ENCODE measurements at places on chromosomes 7 and 10.

DNA sequence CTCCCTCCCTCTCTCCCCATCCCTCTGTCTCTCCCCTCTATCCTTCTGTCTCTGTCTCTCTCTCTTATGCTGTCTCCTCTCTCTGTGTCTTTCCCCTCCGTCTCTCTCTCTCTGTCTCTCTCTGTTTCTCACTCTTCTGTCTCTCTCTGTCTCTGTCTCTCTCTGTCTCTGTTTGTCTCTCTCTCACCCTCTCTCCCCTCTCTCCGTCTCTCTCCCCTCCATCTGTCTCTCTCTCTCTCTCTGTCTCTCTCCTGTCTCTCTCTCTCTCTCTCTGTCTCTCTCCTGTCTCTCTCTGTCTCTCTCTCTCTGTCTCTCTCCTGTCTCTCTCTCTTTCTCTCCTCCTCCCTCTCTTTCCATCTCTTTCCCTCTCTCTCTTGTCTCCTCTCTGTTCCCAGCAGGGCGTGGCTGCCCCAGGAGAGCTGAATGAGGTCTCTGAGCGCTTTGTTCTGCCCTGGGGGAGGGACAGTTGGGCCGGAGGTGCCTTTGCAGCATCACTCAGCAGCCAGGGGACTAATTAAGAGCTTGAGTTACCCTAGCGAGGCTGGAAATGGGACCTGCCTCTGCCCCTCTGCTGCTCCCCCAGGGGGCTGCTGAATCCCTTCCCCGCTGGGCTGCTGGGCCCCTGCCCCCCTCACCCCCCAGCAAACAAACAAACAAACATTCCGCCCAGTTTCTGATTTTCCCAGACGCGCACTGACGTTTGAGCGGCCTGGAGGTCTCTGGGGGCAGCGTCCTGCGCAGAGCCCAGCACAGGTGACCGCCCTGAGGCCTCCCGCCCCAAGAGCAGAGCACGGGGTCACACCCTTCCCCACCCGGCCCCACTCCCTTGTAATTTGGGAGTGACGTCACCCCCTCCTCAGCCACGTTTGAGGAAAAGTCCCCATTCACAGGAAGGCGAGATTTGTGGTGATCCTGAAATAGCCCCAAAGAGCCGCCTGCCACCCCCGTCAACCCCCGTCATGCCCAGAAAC, 68.1 kb downstream of the PDGFA start:
- no peak for ATAC-seq

- ATAC-seq, result peak; percentile 86
These were observed 281.1 kb downstream of the CCDC3 start for GRCh38 chr10:12720217-12720981.

DNA sequence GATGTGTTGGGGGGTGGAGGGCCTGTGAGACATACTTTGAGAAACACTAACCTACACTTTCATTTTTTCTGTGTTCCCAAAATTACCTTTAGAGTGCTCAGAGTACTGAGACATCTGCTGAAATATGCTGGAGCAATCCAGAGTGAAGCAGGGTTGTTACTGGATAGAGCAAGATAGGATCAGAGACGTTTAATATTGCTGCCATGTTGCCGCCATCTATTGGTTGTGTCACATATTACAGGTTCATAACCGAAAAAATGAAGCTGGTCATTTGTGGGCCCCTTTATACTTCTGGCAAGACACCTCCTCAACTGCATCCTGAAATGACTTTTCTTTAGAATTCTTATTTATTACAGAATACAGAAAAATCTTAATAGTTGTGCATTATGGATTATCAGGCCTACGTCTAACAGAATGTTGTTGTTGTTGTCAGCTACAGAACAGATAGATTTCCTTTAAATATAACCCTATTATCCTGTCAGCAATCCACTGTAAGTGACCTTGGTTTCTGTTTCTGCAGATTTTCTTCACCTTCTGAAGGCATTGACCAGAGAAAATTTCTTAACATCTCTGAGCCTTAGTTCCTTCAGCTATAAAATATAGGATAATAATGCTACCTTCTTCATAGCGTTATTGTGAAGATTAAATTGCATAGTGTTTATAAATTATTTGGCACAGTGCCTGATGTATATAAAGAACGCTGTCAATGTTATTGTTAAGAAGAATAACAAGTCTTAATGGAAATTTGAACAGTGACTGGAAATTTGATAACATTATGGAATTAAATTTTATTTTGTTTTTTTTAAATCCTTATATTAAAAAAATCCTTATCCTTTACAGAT, 16.2 kb upstream of the DLD start:
- ATAC-seq, result peak; percentile 82

GRCh38 chr7:91247500-91247899, 16.7 kb upstream of the FZD1 start:
- no peak for ATAC-seq

GRCh38 chr7:41882256-41882655, 179.4 kb upstream of the INHBA start:
- peak; percentile 7 for ATAC-seq

- ATAC-seq, result no peak
These were observed at the start of gene LRMDA for GRCh38 chr10:75431180-75432111. Gene LRMDA (plus strand): TSS chr10:75431624.

DNA sequence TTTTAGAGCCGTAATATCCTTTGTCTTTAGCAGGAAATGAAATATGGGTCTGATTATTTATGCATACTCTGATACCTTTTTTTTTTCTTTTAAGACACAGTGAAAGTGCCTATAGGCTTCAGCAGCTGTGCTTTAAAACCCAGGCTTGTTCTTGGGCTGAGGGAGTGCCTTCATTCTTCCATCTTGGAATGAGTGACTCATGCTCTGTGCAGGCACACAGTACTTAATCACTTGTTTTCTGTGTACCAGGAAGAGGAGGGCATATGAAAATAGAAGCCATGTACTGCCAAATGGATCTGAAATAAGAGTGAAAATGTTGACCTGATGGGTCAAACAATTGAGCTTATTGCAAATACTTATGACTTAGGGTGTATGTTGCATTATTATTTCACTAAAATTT, 12.0 kb downstream of the INPP5F start:
- peak; percentile 97 for ATAC-seq

- peak; percentile 97 for ATAC-seq
These were observed 21.6 kb downstream of the NT5C3A start for GRCh38 chr7:33040803-33041516.

DNA sequence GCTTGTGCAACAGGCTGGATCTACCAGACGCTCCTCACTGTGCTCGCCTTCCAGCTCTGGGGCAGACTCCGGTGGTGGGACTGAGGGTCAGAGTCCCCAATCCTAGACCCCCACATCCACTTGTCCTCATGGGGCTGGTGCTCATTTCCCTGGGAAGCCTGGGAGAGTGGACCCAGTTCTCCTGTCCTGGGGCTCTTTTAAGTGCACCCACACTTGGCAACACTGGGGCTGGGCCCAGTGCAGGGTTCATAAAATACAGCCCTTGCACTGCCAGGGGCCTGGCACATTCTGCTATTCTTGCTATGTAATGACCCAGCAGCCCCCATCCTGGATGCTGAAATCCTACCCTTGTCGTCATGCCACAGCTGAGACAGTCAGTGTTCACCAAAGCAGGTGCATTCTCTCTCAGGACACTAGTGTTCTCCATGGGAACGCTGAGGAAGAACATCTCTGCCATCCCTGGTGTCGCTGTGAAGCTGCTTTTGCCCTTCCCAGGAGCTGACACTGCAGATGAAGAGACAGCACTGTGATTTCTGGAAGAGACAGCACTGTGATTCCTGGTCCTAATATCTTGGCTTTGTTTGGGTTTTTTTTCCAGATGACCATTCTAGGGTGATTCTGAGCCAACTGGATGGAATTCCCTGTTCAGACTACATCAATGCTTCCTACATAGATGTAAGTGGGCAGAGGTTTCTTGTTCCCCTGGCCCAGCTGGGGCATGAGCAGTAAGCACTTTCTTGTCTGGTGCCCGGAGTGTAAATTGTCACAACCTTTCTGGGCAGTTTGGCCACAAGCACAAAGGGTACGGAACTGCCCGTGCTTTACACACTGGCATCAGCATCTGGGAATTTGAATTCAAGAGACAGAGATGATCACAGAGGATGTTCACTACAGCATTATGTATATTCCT, 65.6 kb downstream of the MKI67 start:
- no peak for ATAC-seq

- no peak for ATAC-seq
These were observed 466.9 kb downstream of the PTPRN2 start for GRCh38 chr7:158120716-158121115.

- no peak for ATAC-seq
These were observed 673.7 kb downstream of the MAGI2 start for GRCh38 chr7:78779788-78780187.

- no peak for ATAC-seq
These were observed 371.7 kb upstream of the IGFBP3 start for GRCh38 chr7:46292741-46293140.

GRCh38 chr7:40492946-40493345, 358.1 kb downstream of the SUGCT start:
- no peak for ATAC-seq

DNA sequence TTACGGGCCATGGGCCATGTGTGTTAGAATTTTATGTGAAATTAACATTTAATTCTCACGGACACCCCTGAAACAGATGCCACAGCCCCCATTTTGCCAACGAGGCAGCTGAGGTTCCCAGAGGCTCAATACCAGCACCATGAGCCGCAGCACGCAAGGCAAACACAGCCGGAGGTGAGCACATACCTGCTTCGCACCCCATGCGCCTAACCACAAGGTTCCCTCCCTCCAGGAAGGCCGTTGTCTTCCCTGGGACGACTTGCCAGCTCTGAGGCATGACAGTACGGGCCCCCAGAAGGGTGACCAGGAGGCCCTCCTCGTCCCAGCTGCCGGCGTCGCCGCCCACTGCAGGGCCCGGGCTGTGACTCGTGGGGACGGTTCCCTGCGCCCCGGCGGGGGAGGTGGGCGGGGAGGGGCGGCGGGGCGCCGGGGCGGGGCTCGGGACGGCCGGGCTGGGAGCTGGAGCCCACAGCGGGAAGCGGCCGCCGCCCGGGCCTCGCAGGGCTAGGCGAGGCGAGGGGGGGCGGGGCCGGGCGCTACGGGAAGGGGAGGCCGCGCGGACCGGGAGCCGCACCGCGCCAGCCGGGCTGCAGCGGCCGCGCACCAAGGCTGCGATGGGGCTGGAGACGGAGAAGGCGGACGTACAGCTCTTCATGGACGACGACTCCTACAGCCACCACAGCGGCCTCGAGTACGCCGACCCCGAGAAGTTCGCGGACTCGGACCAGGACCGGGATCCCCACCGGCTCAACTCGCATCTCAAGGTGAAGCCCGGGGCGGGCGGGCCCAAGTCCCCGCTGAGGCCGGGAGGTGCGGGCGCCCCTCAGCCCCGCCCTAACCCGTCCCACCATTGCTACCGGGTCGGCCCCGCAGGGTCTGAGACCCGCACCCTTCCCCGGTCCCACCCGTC, at the start of gene CAV2:
TSS of gene CAV2 (plus strand) at position 571 of the 910 bp plus-strand sequence. CDS start at position 615, 44 bp downstream.
- ATAC-seq, result peak; percentile 85

GRCh38 chr7:131845573-131846314, 289.3 kb upstream of the PODXL start:
- no peak for ATAC-seq

DNA sequence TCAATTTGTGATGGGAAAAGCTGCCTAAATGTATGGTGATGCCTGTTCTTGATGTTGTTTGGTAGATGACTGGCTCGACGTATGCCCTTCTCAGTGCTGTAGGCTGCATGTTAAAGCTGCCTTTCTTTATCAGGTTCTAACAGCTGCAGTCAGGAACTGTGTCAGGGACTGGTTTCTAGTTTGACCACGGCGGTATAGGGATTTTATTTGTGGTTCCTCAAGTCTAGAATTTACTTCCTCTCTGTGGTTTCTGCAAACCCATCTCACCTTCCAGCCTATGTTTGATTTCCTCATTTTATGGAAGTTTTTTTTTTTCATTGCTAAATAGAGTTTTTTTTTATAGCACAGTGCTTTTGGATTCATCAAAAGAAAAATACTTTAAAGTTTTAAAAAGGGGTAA, 26.5 kb downstream of the LMTK2 start:
- peak; percentile 24 for ATAC-seq

- ATAC-seq, result no peak
These were observed 17.4 kb upstream of the TSPAN33 start for GRCh38 chr7:129127154-129127553.

DNA sequence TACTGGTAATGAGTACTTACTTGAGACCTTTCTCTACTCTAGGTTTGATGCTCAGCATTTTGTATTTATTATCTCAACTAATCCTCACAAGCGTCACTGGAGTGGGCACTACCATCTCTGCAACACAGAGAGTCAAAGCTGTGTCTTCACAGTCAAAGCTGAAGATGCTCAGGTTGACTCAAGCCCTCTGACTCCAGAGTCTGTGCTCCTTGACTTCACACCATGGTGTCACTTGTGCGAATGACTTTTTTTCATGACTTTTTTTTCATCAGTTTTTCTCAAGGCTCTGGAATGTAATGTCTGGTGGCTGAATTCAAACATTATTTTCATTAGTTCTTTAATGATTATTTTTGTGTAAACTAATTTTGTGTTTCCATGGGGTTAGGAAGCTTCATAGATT, 30.4 kb upstream of the TARP start:
- no peak for ATAC-seq

- no peak for ATAC-seq
These were observed 266.3 kb upstream of the ZMIZ1 start for GRCh38 chr10:78802431-78802830.

DNA sequence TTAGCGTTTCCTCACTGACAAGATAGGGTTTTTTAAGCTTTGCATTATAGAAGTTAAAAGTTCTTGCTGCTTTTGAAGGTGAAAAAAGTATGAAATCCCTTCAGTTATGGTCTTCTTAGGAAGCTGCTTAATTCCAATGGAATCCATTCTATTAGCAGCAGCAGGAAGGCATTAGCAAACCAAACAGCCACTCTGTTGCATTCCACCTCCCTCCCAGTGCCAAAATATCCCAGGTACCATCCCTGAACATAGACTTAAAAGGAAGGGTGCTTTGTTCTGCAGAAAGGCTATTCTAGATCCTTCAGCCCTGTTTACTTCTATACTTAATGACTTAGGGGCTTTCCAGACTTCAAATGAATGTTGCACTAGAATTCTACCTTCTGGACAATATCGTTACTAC, 23.8 kb downstream of the ENO4 start:
- ATAC-seq, result no peak

DNA sequence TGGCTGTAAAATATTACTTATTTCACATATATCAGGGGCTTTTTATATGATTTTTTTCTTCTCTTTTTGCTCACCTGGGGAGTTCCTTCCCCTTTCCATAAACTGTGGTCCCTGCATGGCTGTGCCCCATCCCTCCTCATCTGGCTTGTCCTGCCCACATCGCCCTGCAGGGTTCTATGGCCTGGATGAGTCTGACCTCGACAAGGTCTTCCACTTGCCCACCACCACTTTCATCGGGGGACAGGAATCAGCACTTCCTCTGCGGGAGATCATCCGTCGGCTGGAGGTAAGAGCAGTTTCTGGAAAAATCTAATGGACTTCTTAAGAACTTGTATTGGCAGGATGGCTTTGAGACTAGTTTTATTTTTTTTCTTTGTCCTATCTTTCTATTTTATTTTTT, 60.1 kb downstream of the OGDH start:
- no peak for ATAC-seq

GRCh38 chr7:110209884-110210283, 881.0 kb upstream of the LRRN3 start:
- no peak for ATAC-seq

Data from esophagus mucosa (tissue), 1 donor.